ENCODE measurements at places on chromosomes 4 and X.

DNA sequence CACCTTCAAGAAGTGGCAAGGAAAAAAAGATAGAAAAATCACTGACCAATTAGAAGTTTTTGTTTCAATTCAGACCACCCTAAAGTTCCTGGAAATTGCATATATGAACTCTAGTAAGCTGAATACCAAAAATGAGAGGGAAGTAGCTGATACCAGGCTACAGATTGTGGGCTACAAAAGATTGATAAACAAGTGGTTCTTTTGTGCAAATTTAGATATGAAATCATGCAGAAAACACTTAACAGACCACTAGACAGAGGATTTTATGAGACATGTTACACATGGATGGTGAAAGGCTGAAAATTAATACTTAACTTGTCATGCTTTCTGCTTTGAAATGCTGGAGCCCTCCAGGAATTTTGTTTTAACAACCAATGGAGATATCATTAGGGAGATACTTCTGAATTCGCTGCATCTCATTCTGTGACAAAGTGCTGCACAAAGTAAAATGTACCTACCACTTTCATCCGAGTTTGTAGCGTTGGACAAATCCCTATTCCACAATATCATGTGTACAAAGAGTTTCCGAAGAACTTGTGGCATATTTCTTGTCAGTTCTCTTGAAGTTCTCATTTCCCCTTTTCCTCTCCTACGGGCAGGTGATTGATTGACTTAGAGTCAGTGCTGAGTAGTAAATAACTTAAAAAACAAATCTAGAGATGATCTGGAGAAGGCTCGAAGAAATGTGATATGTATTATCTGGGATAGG is 235.0 kb downstream of the PALLD start:
- H3K36me3 ChIP-seq, result no peaks in the 10 kb centered on the region
- H3K4me3 ChIP-seq, result no peak overlapping the region
- no peak for DNase-seq
- H3K27me3 ChIP-seq, result no peaks in the 10 kb centered on the region

GRCh38 chr4:102525504-102525903 is 24.3 kb downstream of the NFKB1 start:
- DNase-seq, result no peak
- H3K36me3 ChIP-seq, result peaks cover 6% of the 10 kb centered on the region
- no peaks in the 10 kb centered on the region for H3K4me1 ChIP-seq
- no peak overlapping the region for H3K27ac ChIP-seq

DNA sequence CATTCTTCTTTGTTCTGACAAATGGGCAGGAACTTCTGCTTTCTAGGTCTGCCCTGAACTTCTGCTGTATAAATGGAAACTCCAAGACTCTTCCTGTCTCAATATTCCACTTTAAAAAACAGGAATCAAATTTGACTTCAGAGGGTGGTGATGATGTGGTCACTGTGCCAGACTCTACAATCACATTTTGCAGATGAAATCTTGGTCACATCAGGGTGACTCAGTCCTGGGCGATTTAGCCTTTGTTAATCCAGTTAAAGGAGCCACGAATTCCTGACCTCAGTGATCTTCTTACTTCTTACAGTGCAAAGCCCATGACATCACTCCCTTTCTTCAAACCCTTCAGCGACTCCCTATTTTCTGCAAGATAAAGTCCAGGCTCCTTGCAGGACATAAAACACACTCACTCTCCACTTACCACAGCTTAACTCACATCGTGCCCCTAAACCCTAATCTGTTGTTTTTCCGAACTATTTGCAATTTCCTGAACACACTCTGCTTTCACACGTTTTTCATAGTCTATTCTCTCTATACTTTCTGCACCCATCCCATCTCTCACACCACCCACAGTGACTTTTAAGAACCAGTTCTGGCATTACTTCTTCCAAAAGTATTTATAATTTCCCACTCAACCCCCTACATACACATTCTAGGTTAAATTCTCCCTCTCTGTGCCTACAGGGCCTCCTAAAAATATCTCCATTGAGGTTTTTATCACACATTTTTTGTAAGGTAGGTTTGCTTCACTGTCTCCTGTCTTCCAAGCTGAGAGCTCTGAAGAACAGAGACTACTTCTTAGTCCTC is 11.1 kb downstream of the GASK1B start:
- H3K27me3 ChIP-seq, result no peaks in the 10 kb centered on the region
- no peaks in the 10 kb centered on the region for H3K36me3 ChIP-seq
- no peak overlapping the region for H3K27ac ChIP-seq

DNA sequence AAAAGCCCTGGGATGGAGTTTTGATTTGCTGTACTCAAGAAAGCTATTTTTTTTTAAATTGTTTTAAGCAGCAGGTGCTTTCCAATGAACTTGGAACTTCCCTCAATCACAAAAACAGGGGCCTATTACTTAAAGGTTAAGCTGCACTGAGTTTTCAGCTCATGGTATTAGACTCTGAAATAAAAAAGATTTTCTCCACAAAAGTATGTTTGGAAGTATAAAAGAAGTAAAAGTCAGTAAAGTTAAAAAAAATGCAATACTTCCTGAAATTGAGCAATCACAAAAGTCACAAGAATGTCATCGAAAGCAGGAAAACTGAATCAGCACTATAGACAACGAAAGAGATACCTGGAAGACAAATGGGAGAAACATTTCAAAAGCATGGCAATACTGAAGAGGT is 38.9 kb upstream of the PLAC8 start:
- H3K27me3 ChIP-seq, result no peaks in the 10 kb centered on the region
- peak overlapping the region; percentile 73 for H3K27ac ChIP-seq
- H3K4me1 ChIP-seq, result peaks cover 10% of the 10 kb centered on the region
- no peaks in the 10 kb centered on the region for H3K36me3 ChIP-seq

GRCh38 chr4:26345565-26345938 is 24.7 kb downstream of the RBPJ start:
- H3K36me3 ChIP-seq, result no peaks in the 10 kb centered on the region
- H3K27me3 ChIP-seq, result no peaks in the 10 kb centered on the region
- no peaks in the 10 kb centered on the region for H3K4me1 ChIP-seq
- no peak overlapping the region for H3K4me3 ChIP-seq
- H3K27ac ChIP-seq, result no peak overlapping the region
- DNase-seq, result no peak

DNA sequence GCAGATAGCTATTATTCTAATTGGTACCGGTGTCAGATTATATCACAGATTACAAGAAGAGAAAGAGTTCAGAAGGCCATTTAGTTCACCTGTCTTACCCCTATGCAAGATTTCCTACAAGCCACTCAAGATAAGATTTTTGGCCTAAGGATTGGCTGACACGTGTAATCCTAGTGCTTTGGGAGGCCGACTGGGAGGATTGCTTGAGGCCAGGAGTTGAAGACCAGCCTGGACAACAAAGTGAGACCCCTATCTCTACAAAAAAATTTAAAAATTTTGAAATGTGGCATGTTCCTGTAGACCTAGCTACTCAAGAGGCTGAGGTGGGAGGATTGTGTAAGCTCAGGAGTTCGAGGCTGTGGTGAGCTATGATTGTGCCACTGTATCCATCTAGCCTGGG is 77.1 kb upstream of the HPRT1 start:
- H3K36me3 ChIP-seq, result peaks cover 4% of the 10 kb centered on the region
- H3K27ac ChIP-seq, result no peak overlapping the region
- no peak overlapping the region for H3K4me3 ChIP-seq
- no peak for DNase-seq
- H3K27me3 ChIP-seq, result no peaks in the 10 kb centered on the region

DNA sequence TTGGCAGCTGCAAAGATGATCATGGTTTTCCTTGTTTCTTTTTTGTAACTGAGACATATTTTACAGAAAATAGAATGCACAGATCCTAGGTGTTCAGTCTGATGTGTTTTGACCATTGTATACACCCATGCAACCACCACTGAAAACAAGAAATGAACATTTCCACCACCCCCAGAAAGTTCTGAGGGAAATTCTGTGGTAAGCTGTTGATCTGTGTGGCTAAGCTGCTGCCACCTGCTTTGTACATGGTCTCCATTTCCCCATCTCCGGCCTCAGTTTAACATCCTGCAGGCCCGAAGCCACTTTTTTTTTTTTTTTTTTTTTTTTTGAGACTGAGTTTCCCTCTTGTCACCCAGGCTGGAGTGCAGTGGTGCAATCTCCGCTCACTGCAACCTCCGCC is 65.3 kb downstream of the NYX start:
- no peaks in the 10 kb centered on the region for H3K4me1 ChIP-seq
- H3K36me3 ChIP-seq, result no peaks in the 10 kb centered on the region
- H3K4me3 ChIP-seq, result no peak overlapping the region
- no peaks in the 10 kb centered on the region for H3K27me3 ChIP-seq
- no peak overlapping the region for H3K27ac ChIP-seq
- DNase-seq, result no peak

GRCh38 chr4:138113819-138114400 is 128.2 kb downstream of the SLC7A11 start:
- H3K36me3 ChIP-seq, result no peaks in the 10 kb centered on the region
- no peak overlapping the region for H3K4me3 ChIP-seq
- H3K27ac ChIP-seq, result no peak overlapping the region
- DNase-seq, result no peak
- H3K4me1 ChIP-seq, result no peaks in the 10 kb centered on the region
- no peaks in the 10 kb centered on the region for H3K27me3 ChIP-seq

- no peak for DNase-seq
- H3K4me3 ChIP-seq, result no peak overlapping the region
- H3K27me3 ChIP-seq, result no peaks in the 10 kb centered on the region
- peaks cover 26% of the 10 kb centered on the region for H3K4me1 ChIP-seq
- no peak overlapping the region for H3K27ac ChIP-seq
These were observed 43.7 kb upstream of the FAM9C start for GRCh38 chrX:13088156-13088487.

GRCh38 chr4:8461086-8461485 is 20.5 kb downstream of the TRMT44 start:
- no peak for DNase-seq
- H3K4me3 ChIP-seq, result no peak overlapping the region
- no peaks in the 10 kb centered on the region for H3K4me1 ChIP-seq
- H3K27me3 ChIP-seq, result no peaks in the 10 kb centered on the region
